IPS-NIHi11 (cell line): ENCODE measurements at places on chromosomes 5 and 9.

- no peak for DNase-seq
Measured at GRCh38 chr5:159330131-159330800, at the start of gene IL12B. TSS of gene IL12B (minus strand) at chr5:159330487. CDS start at chr5:159326782, 3,705 bp downstream.

DNA sequence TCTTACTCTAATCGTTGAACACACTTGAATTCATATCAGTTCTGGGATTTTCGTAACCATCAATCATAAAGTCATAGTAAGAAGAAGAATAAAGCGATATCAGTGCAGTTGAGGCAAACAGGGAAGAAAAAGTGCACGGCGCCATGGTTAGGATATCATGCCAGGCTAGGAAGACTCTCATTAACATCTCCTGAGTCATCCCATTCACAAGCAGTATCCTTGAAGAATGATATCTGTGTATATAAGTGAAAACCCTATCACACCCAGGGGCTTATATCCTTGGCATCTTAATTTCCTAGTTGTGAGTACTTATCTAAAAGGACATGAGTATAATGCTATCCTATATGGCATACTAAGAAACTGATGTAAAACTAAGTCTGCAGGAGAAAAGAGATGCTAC, 38.6 kb downstream of the NFIB start:
- DNase-seq, result no peak

- no peak for DNase-seq
Measured at GRCh38 chr5:54518818-54519508, 1.4 kb downstream of the SNX18 start.

DNA sequence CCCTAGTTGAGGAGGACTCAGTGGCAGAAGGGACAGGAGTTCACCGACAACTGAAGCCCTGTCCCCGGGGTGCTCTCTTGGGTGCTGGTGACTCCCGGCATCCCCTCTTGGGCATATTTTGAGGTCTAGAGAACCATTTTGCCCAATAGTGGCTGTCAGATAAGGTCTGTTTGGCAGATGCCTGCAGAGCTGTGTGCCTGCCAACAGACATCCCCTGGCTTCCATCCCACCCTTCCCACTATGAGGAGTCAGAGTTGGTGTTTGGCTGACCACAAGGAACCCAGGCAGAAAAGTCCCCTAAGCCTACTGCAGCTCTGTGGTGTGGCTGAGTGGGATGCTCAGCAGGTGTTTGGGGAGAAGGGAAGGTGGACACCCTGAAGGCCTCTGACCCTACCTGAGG, 207.0 kb downstream of the AUH start:
- DNase-seq, result no peak
